ENCODE measurements at places on chromosomes 3 and 15.

- no peak for DNase-seq
These were observed 106.4 kb upstream of the SLC2A2 start for GRCh38 chr3:171132873-171133272.

- peak; percentile 94 for DNase-seq
These were observed at the start of gene APEH for GRCh38 chr3:49673715-49674496. Gene APEH (plus strand): TSS chr3:49674351. CDS start chr3:49674402, 51 bp downstream.

- DNase-seq = no peak
These were observed 18.9 kb downstream of the RAP2B start for GRCh38 chr3:153180860-153181372.

- no peak for DNase-seq
These were observed 370.2 kb upstream of the ZNF385D start for GRCh38 chr3:22121068-22121701.

DNA sequence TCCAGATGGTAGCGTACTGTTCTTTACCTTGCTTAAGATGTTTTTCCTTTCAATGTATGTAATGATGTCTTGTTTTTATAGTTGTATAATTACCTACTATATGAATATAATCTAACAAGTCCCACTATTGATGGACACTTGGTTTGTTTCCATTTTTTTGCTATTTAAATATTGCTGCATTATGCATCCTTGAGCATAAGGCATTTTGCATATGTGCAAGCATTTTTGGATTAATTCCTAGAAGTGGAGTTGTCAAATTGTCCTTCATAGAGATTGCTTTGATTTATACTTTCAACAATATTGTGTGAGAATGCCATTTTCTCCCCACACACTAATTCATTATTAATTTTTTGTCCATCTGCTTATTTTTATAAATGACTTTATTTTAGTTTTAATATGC, 17.7 kb downstream of the TOPAZ1 start:
- DNase-seq = no peak

DNA sequence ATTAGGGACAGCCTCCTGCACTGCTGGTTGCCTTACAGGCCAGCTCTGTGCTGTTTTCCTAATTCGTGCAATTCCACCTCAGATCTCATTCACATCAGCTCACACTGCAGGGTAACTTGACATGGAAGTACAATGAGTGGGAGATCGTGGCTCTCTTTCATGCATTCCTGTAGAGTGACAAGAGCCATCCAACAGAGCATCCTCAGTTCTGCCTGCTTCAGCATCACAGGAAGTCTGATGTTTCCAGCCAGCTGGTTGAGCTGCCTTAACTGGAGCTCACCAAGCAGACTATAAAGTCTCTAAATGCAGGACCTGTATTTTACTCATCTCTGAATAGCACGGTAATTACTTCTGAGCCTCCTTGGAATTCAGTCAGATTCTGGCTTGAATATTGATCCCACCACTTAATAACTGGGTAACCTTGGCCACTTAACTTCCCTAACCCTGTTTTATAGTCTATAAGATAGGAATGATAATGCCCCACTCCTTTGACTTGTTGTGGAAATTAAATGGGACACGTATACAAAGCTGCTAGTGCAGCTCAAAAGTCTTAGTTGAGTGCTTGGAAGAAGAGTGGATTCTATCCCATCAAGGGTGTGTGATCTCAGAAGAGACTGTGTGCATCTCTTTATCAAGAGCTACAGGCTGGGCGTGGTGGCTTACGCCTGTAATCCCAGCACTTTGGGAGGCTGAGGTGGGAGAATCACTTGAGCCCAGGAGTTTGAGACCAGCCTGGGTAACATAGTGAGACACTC, 1.4 kb upstream of the DIS3L start:
- no peak for DNase-seq

GRCh38 chr15:78044407-78045155, 32.9 kb downstream of the TBC1D2B start:
- DNase-seq = no peak

GRCh38 chr15:79115986-79116665, 25.5 kb upstream of the RASGRF1 start:
- no peak for DNase-seq

DNA sequence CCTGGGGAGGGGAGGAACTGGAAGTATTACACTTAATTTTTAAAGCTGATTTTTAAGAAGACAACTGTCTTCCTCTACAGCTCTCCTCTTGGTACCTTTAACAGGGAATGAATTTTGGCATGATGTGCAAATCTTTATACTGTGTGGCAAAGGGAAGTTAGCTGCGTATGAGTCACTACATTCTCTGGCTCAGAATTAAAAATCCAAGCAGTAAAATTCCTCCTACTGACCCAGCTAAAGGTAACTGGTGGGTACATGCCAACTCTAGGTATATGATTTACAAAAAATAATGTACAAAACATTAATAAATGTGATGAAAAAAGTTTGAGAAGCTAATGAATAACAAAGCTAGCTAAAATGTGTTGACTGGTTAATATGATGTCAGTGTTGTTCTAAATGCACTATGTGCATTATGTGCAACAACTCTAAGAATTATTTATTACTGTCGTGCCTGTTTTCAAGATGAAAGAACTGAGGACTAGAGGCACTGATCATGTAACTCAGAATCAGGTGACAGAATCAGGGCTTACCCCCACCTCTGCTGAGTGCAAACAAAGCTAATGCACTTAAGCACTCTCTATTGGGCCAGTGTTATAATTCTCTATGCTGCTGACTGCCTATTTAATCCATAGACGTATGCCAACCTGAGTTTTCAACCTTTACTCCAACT, 194.7 kb upstream of the CADPS start:
- no peak for DNase-seq

- DNase-seq = no peak
These were observed 12.4 kb downstream of the PCYT1A start for GRCh38 chr3:196275126-196275525.

- DNase-seq = no peak
These were observed 3.2 kb downstream of the DVL3 start for GRCh38 chr3:184158404-184158803.

GRCh38 chr3:161691677-161692076, 195.1 kb downstream of the OTOL1 start:
- no peak for DNase-seq

- DNase-seq = no peak
These were observed 62.7 kb upstream of the BLM start for GRCh38 chr15:90654233-90655136.

GRCh38 chr3:9211155-9211950, 38.1 kb downstream of the SRGAP3 start:
- no peak for DNase-seq

DNA sequence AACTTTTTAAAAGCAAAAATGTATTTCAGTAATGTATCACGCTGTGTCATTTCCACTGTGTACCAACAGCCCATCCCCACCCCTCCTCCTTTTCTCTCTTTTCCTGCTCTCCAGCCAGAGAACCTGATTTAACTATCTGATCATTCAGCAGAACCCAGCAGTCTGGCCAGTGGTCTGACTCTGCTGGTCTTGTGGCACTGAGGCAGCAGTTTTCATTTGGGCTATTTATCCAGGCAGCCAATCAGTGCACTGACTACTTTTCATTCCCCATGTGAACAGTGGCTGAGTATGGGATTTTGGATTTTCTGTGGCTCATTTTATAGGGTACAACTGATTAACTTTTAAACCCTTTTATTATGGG, 56.3 kb downstream of the GPR171 start:
- DNase-seq = no peak

- DNase-seq = no peak
These were observed 353.0 kb downstream of the PLOD2 start for GRCh38 chr3:145807990-145808389.

DNA sequence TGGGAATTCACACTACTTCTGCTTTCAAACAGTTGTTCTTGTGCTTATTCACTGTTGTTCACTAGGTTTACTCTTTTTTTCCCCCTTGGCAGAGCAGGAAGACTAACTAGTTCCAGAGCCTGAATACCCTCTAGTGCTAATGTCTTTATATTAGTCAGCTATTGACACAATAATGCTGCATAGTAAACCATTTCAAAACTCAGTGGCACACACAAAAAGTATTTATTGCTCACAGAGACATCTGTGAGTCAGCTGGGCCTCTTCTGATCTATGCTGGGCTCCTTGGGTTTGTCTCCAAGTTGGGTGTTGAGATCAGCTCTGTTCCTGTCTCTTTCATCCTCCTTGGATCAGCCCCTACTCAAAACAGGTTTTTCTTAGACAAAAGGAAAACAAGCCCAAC, 51.1 kb downstream of the RSRC1 start:
- DNase-seq = no peak

DNA sequence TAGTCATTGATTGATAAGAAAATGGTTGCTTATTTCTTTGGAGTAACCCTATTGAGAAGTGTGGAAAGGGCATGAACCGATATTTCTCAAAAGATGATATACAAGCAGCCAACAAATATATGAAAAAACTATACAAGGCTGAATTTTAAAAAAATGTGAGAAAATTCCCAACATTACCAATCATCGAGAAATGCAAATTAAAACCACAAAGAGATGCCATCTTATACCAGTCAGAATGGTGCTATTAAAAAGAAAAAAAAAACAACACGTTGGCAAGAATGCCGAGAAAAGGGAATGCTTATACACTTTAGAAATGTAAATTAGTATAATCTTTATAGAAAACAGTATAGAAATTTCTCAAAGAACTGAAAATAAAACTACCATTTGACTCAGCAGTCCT, 77.7 kb upstream of the ROBO1 start:
- DNase-seq = no peak

GRCh38 chr15:31598620-31599019, 272.0 kb downstream of the KLF13 start:
- DNase-seq = no peak

DNA sequence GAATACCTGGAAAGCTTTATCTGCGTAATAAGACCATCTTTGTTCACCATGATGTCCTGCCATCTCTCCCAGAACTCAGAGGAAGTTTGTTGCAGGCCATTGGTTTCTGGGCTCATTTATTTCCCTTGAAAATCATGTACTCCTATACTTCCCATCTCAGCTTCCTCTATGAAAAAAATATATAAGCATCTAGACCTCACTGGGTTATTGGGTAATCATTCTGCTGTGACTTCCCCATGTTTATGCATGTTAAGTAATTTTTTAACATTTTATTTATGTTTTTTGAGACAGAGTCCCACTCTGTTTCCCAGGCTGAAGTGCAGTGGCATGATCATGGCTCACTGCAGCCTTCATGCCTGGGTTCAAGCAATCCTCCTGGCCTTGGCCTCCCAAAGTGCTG, 184.5 kb downstream of the ZPLD1 start:
- no peak for DNase-seq

GRCh38 chr3:3315846-3316245, 136.4 kb upstream of the CRBN start:
- DNase-seq = no peak

DNA sequence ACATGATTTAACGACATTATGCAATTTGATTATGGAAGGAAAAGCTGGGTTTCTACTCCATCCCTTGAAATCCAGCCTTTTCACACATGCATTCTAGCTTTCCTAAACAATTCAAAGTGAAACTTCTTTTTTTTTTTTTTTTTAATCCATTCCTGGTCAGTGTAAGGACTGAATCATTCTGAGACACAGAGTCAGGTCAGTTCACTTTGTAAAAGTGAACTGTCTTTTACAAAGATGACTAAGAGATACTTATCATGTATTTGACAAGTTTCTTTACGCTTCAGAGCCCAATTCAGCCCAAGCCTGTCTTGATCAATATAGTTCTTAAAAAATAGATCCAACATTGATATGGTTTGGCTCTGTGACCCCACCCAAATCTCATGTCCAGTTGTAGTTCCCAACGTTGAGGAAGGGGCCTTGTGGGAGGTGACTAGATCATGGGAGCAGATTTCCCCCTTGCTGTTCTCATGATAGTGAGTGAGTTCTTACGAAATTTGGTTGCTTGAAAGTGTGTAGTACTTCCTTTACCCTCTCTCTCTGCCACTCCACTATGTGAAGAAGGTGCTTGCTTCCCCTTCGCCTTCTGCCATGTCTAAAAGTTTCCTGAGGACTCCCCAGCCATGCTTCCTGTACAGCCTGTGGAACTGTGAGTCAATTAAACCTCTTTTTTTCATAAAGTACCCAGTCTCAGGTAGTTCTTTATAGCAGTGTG, 345.6 kb upstream of the THBS1 start:
- no peak for DNase-seq

DNA sequence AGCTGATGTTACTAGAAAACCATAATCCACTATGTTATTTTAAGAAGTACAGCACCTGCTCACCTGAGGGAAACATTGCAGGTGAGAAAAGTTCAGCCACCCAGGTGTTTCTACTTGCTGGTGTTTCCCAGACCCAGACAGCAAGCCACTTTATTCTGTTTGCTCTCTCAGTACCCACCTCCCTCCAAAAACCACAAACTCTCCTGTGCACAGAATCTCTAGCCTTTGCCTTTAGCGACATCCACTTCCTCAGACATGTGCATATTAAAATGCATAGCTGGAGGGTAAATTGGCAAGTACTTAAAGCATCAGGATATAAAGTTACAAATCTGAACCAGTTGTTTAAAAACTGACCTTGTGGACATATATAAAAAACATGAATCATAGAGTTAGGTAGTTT, 36.7 kb downstream of the VGLL3 start:
- no peak for DNase-seq

GRCh38 chr3:4290272-4290893, 12.8 kb upstream of the SETMAR start:
- no peak for DNase-seq

- DNase-seq = no peak
These were observed 194.1 kb downstream of the TPRG1 start for GRCh38 chr3:189365609-189366564.

DNA sequence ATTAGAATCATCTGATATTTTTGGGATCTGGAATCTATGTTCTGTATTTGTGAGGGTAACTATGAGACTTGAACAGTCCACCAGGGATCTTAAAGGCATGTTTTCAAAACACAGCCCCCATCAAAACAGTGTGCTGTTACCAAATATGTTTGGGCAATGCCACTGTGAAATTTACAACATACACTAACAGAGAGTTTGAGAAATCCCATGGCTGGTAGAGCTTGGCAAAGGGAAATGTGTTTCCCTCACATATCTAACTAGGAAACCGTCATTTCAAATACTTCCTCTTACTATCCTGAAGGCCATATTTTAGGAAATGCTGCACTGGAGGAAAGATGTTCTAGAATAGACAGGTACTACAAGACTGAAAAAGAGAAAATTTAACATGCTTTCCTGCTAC, 607.4 kb downstream of the FHIT start:
- DNase-seq = no peak

- peak; percentile 57 for DNase-seq
These were observed 356.8 kb downstream of the FOXP1 start for GRCh38 chr3:71226565-71227269.

DNA sequence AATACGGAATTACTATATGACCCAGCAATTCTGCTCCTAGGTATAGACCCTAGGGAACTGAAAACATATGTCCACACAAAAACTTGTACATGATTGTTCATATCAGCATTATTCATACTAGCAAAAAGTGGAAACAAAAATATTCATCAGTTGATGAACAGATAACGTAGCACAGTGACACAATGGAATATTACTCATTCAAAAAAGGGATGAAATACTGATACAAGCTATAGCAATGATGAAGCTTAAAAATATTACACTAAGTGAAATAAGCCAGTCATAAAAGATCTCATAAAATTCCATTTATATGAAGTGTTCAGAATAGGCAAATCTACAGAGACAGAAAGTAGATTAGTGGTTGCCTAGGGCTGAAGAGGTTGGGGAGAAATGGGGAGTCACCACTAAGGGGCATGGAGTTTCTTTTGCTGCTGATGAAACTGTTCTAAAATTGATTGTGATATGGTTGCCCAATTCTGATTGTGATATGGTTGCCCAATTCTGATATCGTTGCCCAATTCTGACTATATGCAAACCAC, 10.5 kb downstream of the C15orf61 start:
- no peak for DNase-seq

All from activated CD8-positive, alpha-beta memory T cell treated with anti-CD3 and anti-CD28 coated beads for 1 hour (primary cell).